ENCODE measurements at places on chromosomes 2 and 18.

DNA sequence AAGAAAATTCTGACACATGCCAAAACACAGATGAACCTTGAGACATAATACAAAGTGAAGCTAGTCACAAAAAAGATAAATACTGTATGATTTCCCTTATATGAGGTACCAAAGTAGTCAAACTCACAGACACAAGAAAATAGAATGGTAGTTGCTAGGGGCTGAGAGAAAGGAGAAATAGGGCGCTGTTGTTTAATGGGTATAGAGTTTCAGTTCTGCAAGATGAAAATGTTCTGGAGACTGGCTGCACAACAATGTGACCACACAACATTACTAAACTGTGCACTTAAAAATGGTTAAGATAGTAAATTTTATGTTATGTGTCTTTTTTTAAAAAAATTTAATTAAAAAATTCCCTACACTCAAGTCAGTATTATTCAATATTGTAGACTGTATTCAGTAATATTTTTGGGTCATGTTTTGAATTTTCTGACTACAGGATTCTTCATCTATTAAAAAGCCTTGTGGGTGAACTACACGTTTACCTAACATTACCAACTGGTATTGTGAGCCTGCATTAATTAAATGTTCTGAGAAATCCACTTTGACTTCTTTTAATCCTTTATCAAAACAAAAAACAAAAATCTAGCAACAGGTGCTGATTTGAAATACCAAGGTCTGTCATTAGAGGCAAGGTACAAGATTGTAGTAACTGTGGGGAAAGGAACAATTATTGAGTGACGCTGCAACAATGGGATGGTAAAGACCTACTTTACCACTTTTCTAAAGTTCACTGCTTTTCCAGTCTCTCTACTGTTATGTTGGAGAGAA is 140.8 kb upstream of the ZFP36L2 start:
- DNase-seq: no peak

DNA sequence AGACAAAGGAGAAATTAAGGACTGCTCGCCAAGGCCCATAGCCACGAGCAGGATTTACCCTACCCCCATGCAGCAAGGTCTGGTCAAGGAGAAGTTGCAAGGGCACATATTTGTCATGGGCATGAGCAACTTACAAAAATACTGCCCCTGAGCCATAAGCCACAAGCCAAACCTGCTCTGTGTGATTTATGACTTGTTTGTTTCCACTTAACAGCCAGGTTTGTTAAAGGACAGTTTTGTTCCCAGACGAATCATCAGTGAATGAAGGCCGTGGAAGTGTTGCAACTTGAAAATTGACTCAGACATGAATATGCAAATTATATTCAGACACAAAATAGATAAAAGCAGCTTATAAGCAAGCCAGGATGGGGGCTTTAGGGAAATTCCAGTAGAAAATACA is 31.3 kb upstream of the EVA1A start:
- no peak for DNase-seq

DNA sequence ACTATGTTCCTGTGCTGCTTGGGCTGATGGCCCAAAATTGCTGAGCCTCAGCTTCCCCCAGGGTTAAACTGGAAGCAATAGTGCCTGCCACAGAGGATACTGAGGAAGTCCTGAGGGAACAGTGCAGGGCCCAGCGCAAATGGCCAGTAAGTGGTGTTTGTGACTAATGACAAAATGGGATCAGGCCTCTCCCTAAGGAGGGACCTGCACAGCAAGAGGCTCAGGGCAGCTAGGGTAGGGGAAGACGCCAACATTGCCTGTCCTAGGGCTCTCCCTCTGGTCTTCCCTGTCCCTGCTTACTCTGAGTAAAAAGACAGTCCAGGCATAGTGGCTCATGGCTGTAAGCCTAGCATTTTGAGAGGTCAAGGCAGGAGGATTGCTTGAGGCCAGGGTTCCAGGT is 37.8 kb downstream of the INO80C start:
- no peak for DNase-seq

GRCh38 chr2:36277146-36277808 is 78.3 kb upstream of the CRIM1 start:
- DNase-seq: no peak

- no peak for DNase-seq
Observed at GRCh38 chr2:228535396-228535795, 353.9 kb upstream of the SPHKAP start.

GRCh38 chr2:9774266-9774665 is 69.0 kb upstream of the TAF1B start:
- DNase-seq: no peak

DNA sequence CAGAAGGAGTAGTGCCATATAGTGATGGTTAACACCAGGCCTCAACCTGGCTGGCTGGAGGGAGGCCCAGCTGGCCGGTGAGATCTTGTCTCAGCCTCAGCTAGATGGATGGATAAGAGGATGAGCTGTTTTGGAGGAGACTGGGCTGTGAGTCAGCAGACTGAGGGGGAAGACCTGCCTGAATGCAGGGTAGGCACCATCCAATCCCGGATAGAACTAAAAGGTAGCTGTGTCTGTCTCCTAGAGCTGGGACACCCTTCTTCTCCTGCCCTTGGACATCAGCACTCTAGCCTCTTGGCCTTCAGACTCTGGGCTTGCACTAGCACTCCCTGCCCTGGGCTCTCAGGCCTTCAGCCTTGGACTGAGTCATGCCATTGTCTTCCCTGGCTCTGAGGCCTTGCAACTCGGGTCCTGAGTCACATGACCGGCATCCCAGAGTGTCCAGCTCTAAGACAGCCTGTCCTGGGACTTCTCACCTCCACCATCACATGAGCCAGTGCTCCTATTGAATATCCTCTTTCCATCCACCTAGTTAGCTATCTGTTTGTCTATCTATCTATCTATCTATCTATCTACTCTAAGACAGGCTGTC is 131.3 kb downstream of the TPO start:
- DNase-seq: no peak

GRCh38 chr2:191049728-191050639 is 36.0 kb upstream of the STAT1 start:
- DNase-seq: no peak

- DNase-seq: no peak
Observed at GRCh38 chr2:226336283-226336682, 463.3 kb downstream of the IRS1 start.

- no peak for DNase-seq
Observed at GRCh38 chr2:46135958-46136357, 161.2 kb upstream of the EPAS1 start.

- DNase-seq: no peak
Observed at GRCh38 chr2:18440141-18440661, 120.3 kb downstream of the RDH14 start.

DNA sequence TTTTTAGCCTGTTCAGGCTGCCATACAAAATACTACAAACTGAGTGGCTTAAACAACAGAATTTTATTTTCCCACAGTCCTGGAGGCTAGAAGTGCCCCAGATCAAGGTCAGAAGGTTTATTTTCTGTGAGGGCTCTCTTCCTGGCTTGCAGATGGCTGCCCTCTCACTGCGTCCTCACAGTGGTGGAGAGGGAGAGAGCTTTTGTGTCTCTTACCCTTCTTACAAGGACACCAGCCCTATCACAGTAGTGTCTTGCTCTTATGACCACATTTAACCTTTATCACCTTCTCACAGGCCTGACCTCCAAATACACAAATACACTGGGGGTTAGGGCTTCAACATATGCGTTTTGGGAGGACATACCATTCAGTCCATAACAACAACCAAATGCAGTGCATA is 11.7 kb downstream of the WDR7 start:
- DNase-seq: no peak

- no peak for DNase-seq
Observed at GRCh38 chr18:80029690-80030089, 4.5 kb upstream of the RBFA start.

- DNase-seq: peak; percentile 17
Observed at GRCh38 chr2:10482460-10482859, 34.3 kb upstream of the ODC1 start.

DNA sequence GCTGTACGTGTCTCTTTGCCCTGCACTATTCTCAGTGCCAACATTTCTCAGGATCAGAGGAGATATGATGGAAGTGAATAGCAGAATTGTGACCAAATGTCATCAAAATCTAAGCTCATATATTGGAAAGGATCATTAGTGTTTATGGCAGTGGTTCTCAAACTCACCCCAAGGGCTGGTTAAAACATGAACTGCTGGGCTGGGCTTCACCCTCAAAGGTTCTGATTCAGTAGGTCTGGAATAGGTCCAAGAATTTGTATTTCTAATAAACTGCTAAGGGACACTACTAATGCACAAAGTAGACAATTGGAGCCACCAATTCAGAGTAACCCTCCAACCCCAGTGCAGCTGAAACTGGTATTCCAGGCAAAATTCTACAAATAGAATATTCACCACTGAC is 317.9 kb upstream of the UBE2E3 start:
- no peak for DNase-seq

DNA sequence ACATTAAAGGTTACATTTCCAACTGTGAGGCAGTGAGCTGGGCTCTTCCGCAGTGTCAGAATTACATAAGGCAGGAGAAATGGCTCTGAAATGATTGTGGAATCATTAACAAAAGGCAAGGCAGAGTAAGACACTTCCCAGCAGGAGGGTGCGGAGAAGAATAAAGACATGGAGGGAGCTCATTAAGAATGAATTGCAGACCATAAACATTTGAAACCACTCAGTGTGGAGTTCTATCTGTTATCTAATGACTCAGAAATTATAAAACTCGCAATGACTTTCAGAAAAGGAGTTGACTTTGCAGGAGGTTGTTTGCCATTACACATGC is 77.0 kb downstream of the SMIM21 start:
- DNase-seq: no peak

GRCh38 chr2:69124343-69124742 is 111.4 kb downstream of the ANTXR1 start:
- no peak for DNase-seq

- DNase-seq: no peak
Observed at GRCh38 chr2:128348701-128349100, 30.0 kb upstream of the HS6ST1 start.

DNA sequence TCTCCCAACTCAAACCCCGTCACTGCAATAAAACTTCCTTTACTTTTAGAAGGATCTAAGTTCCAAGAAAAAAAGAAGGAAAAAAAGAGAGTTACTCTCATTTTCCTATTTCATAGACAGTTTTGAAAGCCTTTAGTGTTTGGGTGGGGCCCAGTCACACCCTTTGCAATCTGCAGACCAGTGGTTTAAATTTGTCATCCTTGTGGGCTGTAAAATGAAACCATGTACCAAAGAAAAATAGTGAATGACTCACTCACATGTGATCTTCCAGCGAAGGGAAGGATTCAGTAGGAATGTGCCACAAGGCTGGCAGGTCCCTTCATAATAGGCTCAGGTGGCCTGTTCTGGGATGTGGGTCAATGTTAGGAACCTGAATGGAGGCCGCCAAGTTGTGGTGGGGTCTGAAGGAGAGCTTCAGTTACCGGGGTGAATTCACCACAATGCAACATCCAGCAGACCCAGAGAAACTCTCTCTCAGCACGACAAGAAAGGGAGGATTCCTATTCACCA is 28.3 kb downstream of the ANXA4 start:
- DNase-seq: no peak

DNA sequence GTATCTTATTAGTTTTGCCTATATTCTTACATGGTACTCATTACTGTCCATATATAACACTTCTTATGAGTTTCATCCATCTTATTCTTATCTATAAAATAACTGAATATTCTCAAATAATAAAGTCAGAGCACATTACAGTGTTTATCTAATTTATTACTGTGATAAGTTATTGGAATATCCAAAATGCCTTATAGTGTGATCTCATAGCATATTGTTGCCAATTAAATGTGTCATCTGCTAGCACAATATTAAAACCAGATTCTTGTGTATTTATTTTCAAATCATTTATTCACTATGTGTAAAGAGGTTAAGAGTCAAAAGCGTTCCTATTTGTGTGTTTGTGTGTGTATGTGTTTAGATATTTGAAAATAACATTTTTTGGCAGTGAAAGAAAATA is 151.9 kb downstream of the WDR7 start:
- no peak for DNase-seq

DNA sequence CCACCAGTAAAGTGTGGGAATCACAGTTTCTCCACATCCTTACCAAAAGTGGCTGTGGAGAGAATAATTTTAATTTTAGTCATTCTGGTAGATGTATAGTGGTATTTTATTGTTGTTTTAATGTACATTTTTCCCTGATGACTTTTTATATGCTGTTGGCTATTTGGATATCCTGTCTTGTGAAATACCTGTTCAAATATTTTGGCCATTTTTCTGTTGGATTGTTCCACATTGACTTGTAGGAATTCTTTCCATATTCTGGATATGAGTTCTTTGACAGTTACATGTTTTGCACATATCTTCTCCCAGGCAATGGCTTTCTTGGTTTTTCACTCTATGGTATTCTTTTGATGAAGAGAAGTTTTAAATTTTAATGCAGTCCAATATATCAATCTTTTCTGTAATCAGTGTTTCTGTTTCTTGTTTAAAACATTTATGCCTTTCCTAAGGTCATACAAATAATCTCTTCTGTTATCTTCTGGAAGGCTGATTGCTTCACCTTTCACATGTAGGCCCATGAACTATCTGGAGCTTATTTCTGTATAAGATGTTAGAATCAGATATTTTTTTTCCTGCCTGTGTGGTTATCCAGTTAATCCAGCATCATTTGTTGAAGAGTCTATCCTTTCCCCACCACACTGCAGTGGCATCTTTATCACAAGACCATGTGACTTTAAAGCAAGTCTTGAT is 19.0 kb downstream of the AFTPH start:
- DNase-seq: no peak

DNA sequence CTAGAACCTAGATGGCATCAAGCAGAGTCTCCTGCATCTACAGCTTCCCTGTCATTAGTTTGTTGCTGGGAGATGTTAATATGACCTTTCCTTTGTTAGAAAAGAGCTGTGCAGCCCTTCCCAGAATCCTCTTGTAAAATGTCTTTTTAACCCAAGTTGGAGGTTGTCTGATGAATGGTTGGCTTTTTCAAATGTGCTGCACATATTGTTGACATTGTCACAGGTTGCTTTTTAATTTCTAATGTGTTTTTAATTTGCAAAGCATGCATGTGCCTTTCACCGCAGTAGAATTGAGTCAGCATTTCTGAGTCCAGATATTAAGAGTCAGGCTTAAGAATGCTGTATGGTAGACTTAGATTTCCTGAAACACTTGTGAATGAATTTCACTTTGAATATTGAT is 120.8 kb downstream of the GREB1L start:
- no peak for DNase-seq

- no peak for DNase-seq
Observed at GRCh38 chr2:152565884-152566727, 151.2 kb downstream of the PRPF40A start.

DNA sequence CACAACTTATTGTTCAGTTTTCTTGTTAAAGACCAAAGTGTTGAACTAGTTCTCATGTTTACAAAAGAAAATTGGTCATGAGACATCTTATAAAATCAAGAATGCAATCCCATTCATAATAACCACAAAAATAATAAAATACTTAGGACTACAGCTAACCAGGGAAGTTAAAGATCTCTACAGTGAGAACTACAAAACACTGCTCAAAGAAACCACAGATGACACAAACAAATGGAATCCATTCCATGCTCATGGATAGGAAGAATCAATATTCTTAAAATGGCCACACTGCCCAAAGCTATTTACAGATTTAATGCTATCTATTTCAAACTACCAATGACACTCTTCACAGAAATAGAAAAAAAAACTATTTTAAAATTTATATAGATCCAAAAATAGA is 1354.8 kb upstream of the CDH2 start:
- no peak for DNase-seq

GRCh38 chr2:128736046-128736688 is 417.5 kb upstream of the HS6ST1 start:
- no peak for DNase-seq

GRCh38 chr2:227414846-227415245 is 27.1 kb upstream of the SCYGR1 start:
- DNase-seq: no peak

GRCh38 chr2:200863782-200864175 is 679 bp downstream of the CLK1 start:
- no peak for DNase-seq

All from right forelimb (tissue), 1 donor.